ENCODE measurements at places on chromosomes 5 and 9. TPM values are rescaled to one million over a fixed set of nuclear protein-coding genes. Genes with fewer than 3 reads are reported as not detected.

SNX2 gene
- total RNA-seq, result 46.5 TPM

TAS2R1 gene
- not detected for total RNA-seq

C9orf153 gene
- total RNA-seq, result 0.66 TPM

MYMK gene
- total RNA-seq, result not detected

TAF11L11 gene
- not detected for total RNA-seq

PPP3R2 gene
- not detected for total RNA-seq

PRSS3 gene
- total RNA-seq, result not detected

ZNF454 gene
- not detected for total RNA-seq

PCDHGA9 gene
- not detected for total RNA-seq

NUDT12 gene
- total RNA-seq, result 1.0 TPM

DNA sequence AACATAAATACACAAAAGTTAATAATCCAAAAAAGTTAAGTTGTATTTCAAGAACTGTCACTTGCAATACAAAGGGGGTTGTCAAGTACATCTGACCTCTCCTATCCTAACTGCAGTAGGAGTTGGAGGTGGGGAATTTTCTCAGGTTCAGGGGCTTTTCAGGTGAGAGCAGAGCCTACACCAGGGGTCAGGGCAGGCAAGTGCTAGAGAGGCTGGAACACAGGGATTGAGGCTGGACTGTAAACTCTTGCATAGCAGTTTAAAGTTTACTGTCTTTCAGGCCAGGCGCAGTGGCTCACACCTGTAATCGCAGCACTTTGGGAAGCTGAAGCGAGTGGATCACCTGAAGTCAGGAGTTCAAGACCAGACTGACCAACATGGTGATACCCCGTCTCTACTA is 25.4 kb upstream of the RASGRF2 start:
- no peak overlapping the region for H3K4me3 ChIP-seq
- no peaks in the 10 kb centered on the region for H3K36me3 ChIP-seq
- no peak overlapping the region for H3K27ac ChIP-seq
- no peak for DNase-seq

- peak overlapping the region; percentile 94 for H3K27ac ChIP-seq
- no peaks in the 10 kb centered on the region for H3K27me3 ChIP-seq
Observed at GRCh38 chr9:129962889-129963703, 79.9 kb downstream of the FNBP1 start.

DNA sequence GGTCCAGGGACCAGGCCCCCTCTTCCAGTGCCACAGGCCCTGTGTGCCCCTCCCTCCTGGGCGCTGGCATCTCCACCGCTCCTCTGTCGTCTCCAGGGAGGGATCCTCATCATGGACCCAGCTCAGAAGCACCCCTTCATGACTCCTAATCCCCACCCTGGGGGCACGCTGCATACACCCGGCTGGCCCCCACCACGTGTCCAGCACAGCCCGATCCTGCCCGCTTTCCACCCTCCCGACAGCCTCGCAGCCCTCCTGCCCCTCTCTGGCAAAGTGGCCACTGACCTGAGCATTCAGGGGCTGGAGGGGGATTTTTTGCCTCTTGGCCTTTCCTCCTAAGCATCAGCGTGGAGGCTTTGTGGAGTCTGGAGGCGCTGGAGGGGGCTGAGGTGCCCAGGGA is 1.4 kb downstream of the CCDC187 start:
- no peaks in the 10 kb centered on the region for H3K27me3 ChIP-seq
- H3K4me1 ChIP-seq, result peaks cover 7% of the 10 kb centered on the region
- no peaks in the 10 kb centered on the region for H3K36me3 ChIP-seq
- H3K4me3 ChIP-seq, result no peak overlapping the region
- no peak overlapping the region for H3K27ac ChIP-seq

- DNase-seq, result no peak
- H3K4me3 ChIP-seq, result no peak overlapping the region
- no peak overlapping the region for H3K27ac ChIP-seq
- H3K36me3 ChIP-seq, result no peaks in the 10 kb centered on the region
- H3K27me3 ChIP-seq, result no peaks in the 10 kb centered on the region
Observed at GRCh38 chr5:159781626-159782157, 134.6 kb upstream of the ADRA1B start.

GRCh38 chr9:117704024-117704575 is at the start of gene TLR4:
TSS of gene TLR4 (plus strand) at chr9:117704403. CDS start at chr9:117704473, 70 bp downstream.
- H3K27me3 ChIP-seq, result no peaks in the 10 kb centered on the region
- no peak within 1 kb of the TSS for H3K27ac ChIP-seq
- H3K36me3 ChIP-seq, result no peaks in the 10 kb centered on the region
- DNase-seq, result no peak
- peak within 1 kb of the TSS; percentile 17 for H3K4me3 ChIP-seq

DNA sequence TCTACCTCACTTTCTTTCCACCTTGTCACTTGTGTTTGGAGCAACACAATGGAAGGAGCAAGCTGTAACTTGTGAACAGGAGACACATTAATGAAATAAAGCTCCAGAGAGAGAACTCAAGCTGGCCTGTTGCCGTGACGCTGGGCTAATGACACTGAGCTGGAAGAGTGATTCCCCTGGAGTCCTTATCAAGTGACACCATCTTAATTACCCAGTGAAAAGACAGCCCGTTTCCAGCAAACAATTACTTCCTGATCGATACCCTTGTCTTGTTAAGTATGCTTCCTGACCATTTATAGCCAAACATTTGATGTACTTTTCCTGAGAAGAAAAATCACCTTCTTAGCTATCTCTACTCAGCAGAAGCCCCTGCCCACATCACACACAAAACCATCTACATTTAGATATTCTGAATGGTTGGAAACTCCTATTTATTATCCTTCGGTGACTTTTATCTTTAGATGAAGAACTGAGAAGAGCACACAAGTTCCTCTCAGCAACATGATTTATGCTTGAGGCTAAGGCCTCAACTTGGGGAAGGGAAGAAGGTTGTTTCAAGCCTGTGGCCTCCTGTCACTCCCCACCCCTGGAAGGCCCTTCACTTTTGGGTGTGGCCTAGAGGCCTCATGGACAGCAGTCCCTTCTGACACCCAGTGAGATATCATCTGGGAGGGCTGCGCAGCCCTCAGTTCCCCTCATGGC is 34.1 kb downstream of the CRHBP start:
- H3K4me1 ChIP-seq, result no peaks in the 10 kb centered on the region
- H3K27ac ChIP-seq, result no peak overlapping the region
- H3K36me3 ChIP-seq, result no peaks in the 10 kb centered on the region
- DNase-seq, result no peak
- H3K4me3 ChIP-seq, result no peak overlapping the region

GRCh38 chr9:3827175-3827574 is 301.4 kb upstream of the RFX3 start:
- H3K27me3 ChIP-seq, result no peaks in the 10 kb centered on the region
- no peak overlapping the region for H3K4me3 ChIP-seq
- H3K36me3 ChIP-seq, result no peaks in the 10 kb centered on the region
- DNase-seq, result no peak

DNA sequence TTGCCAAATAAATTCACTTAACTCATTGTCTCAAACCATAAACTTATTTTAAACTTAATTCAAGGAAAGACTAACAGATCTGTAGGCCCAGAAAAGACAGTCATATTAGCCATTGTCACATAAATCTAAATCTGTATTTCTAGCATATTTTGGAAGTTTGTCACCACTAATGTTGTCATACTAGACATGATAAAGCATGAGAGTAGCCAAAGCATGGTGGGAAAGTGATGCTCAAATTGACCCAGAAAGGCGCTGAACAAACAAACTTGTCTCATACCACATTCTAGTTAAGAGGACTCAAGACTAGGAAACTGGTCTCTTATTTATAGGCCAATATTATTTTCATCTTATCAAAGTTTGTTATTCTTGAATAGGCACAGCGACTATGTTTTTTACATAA is 99.4 kb downstream of the VCAN start:
- no peaks in the 10 kb centered on the region for H3K27me3 ChIP-seq
- H3K27ac ChIP-seq, result no peak overlapping the region
- H3K4me3 ChIP-seq, result no peak overlapping the region
- no peaks in the 10 kb centered on the region for H3K36me3 ChIP-seq
- H3K4me1 ChIP-seq, result no peaks in the 10 kb centered on the region

- H3K4me3 ChIP-seq, result no peak overlapping the region
- no peaks in the 10 kb centered on the region for H3K27me3 ChIP-seq
- H3K4me1 ChIP-seq, result no peaks in the 10 kb centered on the region
- no peaks in the 10 kb centered on the region for H3K36me3 ChIP-seq
Observed at GRCh38 chr5:14457476-14457875, 124.1 kb upstream of the OTULINL start.

DNA sequence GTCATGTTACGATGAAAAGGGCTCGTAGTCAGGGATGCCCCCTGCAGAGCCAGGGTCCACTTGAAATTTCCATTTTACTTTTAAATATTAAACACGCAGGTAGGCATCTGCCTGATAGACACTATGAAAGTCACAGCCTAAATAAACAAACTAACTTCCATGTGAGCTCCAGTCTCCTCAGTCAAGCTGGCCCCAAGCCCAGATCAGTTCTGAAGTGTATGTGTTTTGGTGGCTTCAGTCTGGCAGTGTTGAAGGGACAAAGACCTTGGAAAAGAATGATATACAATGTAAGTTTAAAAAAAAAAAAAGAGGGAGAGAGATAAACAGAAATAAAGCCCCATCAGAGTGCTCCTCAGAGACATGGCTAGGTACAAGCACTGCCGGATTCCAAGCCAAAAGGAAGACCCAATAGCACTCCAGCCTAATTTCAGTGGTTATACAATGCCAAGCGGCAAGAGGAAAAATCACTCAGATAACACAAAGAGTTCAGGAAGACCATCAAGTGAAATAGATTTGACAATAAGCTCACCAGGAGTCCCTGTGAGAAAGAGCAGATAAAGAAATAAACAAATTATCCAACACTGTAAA is 181.0 kb downstream of the BNC2 start:
- no peaks in the 10 kb centered on the region for H3K27me3 ChIP-seq
- H3K27ac ChIP-seq, result no peak overlapping the region
- DNase-seq, result no peak
- H3K36me3 ChIP-seq, result no peaks in the 10 kb centered on the region

- H3K4me1 ChIP-seq, result no peaks in the 10 kb centered on the region
- no peaks in the 10 kb centered on the region for H3K36me3 ChIP-seq
- H3K27ac ChIP-seq, result no peak overlapping the region
- H3K27me3 ChIP-seq, result no peaks in the 10 kb centered on the region
Observed at GRCh38 chr5:118228489-118228888, 759.9 kb downstream of the DTWD2 start.

DNA sequence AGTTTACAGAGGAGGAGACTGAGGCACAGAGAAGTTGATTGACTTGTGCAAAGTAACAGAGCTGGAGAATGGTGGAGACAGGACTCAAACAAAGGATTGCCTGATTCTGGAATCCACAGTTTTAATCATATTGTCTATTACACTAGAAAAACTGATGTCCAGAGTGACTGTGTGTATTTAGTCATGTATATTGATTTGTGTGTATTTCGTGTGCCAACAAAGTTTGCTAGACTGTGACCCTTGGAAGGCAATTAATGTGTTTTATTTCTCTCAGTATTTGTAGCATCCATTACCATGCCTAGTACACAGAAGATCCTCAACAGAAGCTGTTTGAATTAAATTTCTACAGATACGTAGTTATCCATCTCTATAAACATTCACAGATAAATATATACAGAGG is 5.5 kb upstream of the JADE2 start:
- H3K27me3 ChIP-seq, result no peaks in the 10 kb centered on the region
- no peak overlapping the region for H3K4me3 ChIP-seq
- no peak overlapping the region for H3K27ac ChIP-seq

GRCh38 chr5:58294598-58295305 is 165.1 kb downstream of the PLK2 start:
- H3K4me1 ChIP-seq, result no peaks in the 10 kb centered on the region
- no peaks in the 10 kb centered on the region for H3K36me3 ChIP-seq
- H3K4me3 ChIP-seq, result no peak overlapping the region
- no peak for DNase-seq

- H3K27ac ChIP-seq, result no peak overlapping the region
- H3K4me3 ChIP-seq, result no peak overlapping the region
- peaks cover 39% of the 10 kb centered on the region for H3K36me3 ChIP-seq
Observed at GRCh38 chr5:109849478-109850088, 159.9 kb downstream of the MAN2A1 start.

GRCh38 chr9:134651226-134651905 is 9.8 kb downstream of the COL5A1 start:
- H3K36me3 ChIP-seq, result no peaks in the 10 kb centered on the region
- H3K27me3 ChIP-seq, result no peaks in the 10 kb centered on the region
- H3K4me1 ChIP-seq, result peaks cover 7% of the 10 kb centered on the region
- H3K27ac ChIP-seq, result no peak overlapping the region

DNA sequence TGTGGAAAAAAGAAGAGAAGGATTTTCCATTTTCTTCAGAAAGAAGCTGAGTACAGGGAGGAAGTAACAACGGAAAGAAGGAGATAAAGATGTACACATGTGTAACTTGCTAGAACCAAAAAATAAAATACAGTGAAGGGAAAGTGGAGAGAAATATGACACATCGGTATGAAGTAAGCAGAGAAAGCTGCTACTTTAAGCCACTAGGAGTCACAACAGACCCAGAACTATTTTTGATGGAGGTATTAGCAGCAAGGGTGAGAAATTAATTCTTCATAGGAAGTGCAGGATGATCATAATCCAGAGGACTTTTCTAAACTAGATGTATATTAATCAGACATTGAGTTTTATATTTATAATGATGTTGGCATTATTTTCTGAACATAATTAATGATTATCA is 88.5 kb downstream of the FAM174A start:
- no peaks in the 10 kb centered on the region for H3K4me1 ChIP-seq
- no peak overlapping the region for H3K27ac ChIP-seq
- H3K27me3 ChIP-seq, result no peaks in the 10 kb centered on the region
- peak; percentile 56 for DNase-seq
- H3K4me3 ChIP-seq, result no peak overlapping the region
- no peaks in the 10 kb centered on the region for H3K36me3 ChIP-seq

GRCh38 chr5:40273936-40274335 is 405.8 kb upstream of the PTGER4 start:
- peaks cover 10% of the 10 kb centered on the region for H3K4me1 ChIP-seq
- no peak overlapping the region for H3K27ac ChIP-seq
- no peaks in the 10 kb centered on the region for H3K27me3 ChIP-seq
- no peak overlapping the region for H3K4me3 ChIP-seq
- no peak for DNase-seq
- no peaks in the 10 kb centered on the region for H3K36me3 ChIP-seq

DNA sequence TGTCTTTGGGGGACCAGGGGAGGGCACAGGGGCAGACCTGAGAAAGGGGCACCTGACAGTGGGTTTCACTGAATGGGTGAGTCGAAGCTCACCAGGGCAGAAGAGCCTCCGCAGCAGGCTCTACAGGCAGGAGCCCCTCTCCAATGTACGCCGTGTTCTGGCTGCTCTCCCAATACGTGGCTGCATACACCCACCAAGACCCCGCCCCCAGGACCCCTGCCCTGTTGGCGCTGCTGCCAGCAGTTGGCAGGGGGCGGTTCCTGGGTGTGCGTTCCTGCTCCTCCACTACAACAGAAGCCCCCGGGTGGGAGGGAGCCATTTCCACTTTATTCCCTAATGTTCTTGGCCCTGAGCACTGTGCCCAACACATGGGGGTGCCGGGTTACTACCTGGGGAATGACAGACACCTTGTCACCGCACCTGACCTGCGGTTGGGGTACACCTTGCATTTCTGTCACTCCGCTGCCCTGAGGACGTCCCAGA is 30.3 kb downstream of the SARDH start:
- no peak overlapping the region for H3K27ac ChIP-seq
- H3K4me3 ChIP-seq, result no peak overlapping the region
- H3K36me3 ChIP-seq, result no peaks in the 10 kb centered on the region
- DNase-seq, result no peak

GRCh38 chr5:156310115-156310514 is 16.8 kb upstream of the SGCD start:
- no peaks in the 10 kb centered on the region for H3K4me1 ChIP-seq
- H3K27me3 ChIP-seq, result no peaks in the 10 kb centered on the region
- no peak overlapping the region for H3K27ac ChIP-seq
- DNase-seq, result no peak
- H3K4me3 ChIP-seq, result no peak overlapping the region

All from CD4-positive, alpha-beta T cell (primary cell).